ENCODE measurements at places on chromosomes 4 and X. TPM values are rescaled to one million over a fixed set of nuclear protein-coding genes. Genes with fewer than 3 reads are reported as not detected.

The VSIG4 gene
- not detected for total RNA-seq

The ADGRL3 gene
- total RNA-seq: 0.05 TPM

The RS1 gene
- not detected for total RNA-seq

The ADH7 gene
- not detected for total RNA-seq

The SMIM10L2A gene
- 0.26 TPM for total RNA-seq

The TIGD2 gene
- total RNA-seq: 4.6 TPM

The ZFYVE28 gene
- total RNA-seq: 2.2 TPM

The TLR1 gene
- 0.83 TPM for total RNA-seq

The SUPT20HL1 gene
- not detected for total RNA-seq

The AWAT2 gene
- total RNA-seq: not detected

The OFD1 gene
- 17.4 TPM for total RNA-seq

The GSTCD gene
- total RNA-seq: 6.4 TPM

The RENBP gene
- 0.18 TPM for total RNA-seq

The CD40LG gene
- not detected for total RNA-seq

The KDR gene
- total RNA-seq: not detected

The KLF8 gene
- not detected for total RNA-seq

The NSG1 gene
- total RNA-seq: 0.96 TPM

The CCDC160 gene
- not detected for total RNA-seq

The CXCL6 gene
- total RNA-seq: not detected

The HSFX2 gene
- 0.08 TPM for total RNA-seq

The PPARGC1A gene
- 0.05 TPM for total RNA-seq

The NKX3-2 gene
- total RNA-seq: 0.17 TPM

Measured in A549 treated with CpdA at 1 μM for 4 hours (cell line).